ENCODE measurements at places on chromosomes 12 and 14.

DNA sequence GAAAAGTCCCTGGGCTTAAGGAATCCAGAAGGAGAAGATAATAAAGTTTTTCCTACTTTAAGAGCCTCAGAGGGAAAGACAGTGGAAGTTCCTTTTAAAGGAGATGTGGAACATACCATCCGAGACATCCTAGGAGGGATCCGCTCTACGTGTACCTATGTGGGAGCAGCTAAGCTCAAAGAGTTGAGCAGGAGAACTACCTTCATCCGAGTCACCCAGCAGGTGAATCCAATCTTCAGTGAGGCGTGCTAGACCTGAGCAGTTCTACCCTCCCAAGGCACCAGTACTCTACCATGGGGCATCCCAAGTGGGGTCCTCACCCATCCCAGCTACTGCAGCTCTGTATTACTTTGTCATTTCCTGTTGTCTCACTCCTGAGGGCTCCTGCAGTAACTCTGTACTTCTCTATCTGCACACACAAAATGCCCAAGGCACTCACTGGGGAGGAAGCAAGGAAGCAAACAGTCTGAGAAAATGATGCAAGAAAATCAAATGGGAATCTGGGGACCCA is 3.8 kb downstream of the TINF2 start:
- no peak for DNase-seq

DNA sequence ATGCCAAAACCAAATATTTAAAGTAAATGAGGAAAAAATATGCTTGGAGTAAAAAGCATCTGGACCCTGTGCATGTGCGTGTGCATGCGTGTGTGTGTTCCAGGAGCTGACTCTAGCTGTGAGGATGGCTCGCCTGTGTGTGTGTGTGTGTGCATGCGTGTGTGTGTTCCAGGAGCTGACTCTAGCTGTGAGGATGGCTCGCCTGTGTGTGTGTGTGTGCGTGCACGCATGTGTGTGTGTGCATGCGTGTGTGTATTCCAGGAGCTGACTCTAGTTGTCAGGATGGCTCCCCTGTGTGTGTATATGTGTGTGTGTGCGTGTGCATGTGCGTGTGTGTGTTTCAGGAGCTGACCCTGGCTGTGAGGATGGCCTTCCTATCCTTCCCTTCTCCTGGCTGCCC is 357.7 kb downstream of the CACNA1C start:
- DNase-seq = no peak

DNA sequence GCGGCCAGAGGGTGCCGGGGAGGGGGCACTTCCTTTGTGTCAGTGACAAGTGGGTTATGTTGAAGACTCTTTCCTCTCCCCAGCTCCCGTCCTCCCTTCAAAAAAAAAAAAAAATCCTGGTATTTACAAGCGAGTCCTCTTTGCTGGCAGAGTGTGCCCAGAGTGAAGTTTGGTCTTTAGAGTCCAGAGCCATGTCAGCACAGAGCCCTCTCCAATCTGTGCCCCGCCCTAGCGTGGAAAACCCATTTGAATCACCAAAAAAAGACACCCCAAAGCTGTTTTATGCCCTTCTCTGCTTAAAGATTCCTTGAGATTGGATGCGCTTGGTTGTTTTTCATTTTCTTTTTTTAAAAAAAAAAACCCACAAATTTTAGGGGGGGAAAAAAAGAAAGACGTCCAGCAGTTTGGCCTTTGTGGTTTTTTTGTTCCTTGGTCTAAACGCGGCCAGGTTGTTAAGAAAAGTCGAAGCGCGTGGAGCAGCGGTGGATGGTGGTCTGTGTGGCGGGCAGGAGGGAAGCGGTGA is 3.3 kb downstream of the NKX2-1 start:
- DNase-seq = no peak

GRCh38 chr12:20440408-20440807 is 72.1 kb downstream of the PDE3A start:
- no peak for DNase-seq

DNA sequence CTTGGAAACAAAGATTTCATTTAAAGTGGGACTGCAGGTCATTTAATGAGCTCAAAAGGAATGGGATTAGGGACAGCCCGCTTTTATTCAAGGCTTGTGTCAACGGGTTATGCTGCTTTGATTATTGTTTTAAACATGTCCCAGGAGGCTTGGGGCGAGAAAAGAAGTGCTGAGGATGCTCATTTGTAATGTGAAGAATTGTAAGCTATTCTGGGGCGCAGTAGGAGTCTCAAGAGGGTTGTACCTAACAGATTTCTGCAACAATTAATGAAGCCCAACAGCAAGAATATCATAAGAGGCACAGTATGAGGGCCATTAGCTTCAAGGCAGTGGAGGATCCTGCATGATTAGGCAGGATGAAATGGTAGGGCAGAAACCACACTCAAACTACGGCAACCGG is 122.5 kb downstream of the KTN1 start:
- no peak for DNase-seq

Measured in stimulated activated CD4-positive, alpha-beta T cell treated with anti-CD3 and anti-CD28 coated beads, TNF-alpha, amount 100 ng/mL, for 24 hours (primary cell).